ENCODE measurements at places on chromosomes 2 and 18.
A peak's percentile ranks its signal among the peaks of the same experiment; 100 is the strongest.

GRCh38 chr2:106038601-106039375 is 155.3 kb downstream of the UXS1 start:
- no peak for DNase-seq

DNA sequence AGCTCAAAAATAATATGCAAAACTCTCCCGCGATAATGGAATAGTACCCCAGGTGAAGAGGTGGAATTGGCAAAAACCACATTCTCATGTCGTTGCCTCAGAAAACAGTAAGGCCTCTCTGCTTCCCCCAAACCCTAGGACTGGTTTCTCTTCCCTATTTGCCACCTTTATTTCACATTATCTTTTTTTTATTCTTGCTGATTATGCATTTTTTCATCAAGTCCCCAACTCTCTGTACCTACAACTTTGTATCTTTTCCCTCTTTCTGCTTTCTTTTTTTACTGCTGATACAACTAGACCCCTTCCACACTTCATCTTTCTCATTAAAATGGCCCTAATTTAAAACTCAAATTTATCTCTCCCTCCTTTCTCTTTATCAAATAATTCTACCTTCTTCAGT is 1472.2 kb downstream of the SUCLG1 start:
- no peak for DNase-seq

DNA sequence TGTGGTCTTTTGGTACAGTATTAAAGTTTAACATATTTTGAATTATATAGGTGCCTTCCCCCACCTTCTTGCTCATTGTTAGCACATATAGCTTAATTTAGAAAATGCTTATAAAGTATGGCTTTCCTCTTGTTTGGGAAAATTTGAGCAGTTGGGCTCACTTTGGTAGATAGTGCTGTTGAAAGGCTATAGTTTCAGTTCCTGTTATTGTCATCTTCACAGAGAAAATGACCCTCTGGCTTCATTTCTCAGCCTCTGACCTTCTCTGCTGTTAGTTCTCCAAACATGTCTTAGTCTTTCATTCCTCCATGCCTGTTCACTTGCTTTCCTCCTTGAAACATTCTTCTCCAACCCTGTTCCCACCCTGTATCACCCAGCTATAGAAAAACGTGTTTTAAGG is 200.6 kb downstream of the WDR7 start:
- DNase-seq, result no peak

DNA sequence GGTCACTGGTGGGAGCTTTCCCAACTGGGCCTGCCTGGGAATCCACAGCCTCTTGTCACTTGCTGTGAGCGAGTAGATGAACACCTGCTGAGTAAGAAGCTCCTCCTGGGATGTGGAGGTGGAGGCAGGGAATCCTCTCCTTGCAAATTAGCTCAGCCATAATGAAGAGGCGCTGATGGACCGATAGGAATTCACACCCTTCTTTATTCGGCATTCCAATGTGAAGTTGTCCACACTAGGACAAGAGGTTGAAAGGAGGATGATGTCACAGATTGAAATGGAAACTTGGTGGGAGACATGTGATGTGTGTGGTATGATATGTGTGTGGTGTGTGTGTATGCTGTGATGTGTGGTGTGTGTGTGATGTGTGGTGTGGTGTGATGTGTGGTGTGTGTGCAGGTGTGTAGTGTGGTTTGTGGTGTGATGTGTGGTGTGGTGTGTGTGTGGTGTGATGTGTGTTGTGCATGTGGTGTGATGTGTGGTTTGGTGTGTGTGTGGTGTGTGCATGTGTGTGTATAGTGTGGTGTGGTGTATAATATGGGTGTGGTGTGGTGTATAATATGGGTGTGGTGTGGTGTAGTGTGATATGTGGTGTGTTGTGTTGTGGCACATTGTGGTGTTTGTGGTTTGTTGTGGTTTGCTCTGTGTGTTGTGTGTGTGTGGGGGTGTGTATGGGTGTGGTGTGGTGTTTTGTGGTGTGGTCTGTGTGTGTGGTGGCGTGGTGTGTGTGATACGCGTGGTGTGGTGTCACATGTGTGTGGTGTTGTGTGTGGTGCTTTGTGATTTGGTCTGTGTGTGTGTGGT is 216.4 kb downstream of the BCL2 start:
- DNase-seq, result no peak

DNA sequence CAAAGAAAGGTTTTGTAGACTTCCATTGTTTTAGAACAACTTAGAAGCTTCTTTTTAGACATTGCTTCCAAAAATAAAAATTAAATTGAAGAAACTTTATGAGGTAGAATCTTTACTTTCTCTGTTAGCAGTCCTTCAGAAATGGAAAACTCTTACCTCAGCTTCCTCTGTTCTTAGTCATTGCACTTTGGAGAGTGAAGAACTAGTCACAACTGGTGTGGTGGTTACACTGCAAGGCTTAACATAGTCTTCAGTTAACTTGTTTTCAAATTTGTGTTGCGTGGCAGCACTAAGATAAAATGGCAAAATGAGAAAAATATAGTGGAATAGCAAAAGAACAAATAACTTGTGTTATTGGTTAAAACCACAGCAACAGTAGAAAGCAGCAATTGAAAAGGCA is 332.6 kb downstream of the KIAA1328 start:
- peak; percentile 7 for DNase-seq

DNA sequence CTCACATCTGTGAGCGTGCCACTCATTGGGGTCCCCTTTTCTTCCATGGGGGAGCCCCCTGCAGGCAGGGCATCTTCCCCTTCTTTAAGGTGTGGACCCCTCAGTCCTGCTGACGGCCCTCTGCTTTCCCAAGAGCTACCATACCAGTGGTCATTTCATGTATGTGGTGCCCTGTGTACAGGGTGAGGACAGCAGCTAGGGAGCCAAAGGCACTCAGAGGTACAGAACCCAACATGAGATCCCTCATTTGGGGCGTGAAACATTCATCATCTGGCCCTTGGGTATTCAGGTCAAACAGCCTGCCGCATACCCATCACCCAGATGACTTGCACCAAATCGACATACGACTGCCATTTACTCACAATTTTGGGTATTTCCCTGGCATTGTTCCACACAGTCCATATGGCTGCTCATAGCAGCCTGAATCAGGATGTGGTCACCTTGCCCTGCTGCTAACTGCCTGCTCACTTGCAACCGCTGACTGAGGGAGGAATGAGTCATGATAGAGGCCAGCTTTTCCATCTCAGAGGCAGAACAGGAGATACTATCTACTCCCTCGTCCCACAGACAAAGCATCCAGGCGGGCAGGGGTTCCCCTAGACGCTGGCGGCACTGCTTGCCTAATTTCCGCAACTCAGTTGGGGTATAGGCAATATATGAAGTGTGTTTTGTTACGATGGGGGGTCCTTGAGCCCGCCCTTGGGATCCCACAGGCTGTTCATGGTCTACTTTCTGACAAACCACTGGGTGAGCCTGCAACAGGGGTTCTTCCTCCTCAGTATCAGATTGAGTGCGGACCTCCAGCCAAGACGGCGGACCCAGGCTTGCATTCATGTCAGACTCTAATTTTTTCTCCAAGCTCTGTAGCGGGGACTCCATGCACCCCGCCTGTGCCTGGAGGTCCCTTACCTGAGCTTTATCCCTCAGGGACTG is 228.6 kb downstream of the SATB2 start:
- DNase-seq, result peak; percentile 86

GRCh38 chr18:3356614-3357013 is 93.4 kb upstream of the TGIF1 start:
- DNase-seq, result peak; percentile 18

- DNase-seq, result no peak
These were observed 35.0 kb downstream of the PIKFYVE start for GRCh38 chr2:208300847-208301618.

GRCh38 chr2:69994166-69994565 is 32.7 kb upstream of the ASPRV1 start:
- no peak for DNase-seq

DNA sequence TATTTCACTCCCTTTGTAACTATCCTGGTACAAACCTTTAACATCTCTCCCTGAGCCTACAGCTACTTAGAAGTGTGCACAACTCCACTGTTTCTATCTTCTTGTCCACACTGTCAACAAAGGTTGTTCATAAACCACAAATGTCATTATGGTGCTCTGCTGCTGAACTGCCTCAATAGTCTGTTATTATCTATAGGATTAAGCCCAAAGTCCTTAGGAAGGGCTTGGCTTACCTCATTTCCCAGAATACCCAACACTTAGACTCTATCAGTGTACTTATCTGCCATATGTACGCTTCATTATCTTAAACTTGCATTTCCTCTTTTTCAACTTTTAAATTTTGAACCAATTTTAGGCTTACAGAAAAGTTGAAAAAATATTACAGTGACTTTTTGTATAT is 94.2 kb downstream of the HNMT start:
- no peak for DNase-seq

DNA sequence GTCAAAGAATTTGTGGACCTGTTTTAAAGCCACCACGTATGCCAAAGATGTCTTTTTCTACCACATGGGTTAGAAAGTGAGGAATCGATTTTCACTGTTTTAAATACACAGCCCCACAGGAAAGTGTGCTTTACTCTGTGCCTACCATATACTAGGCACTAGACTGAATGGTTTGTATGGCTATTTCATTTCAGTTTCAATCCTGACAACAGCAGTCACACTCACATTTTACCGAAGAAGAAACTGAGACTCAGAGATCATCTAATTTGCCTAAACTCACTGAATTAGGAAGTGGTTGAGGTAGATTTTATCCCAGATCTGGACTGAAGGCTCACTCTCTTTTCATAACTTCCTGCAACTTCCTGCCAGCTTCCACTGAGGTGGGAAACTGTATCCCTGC is 176.4 kb downstream of the ALK start:
- DNase-seq, result no peak

DNA sequence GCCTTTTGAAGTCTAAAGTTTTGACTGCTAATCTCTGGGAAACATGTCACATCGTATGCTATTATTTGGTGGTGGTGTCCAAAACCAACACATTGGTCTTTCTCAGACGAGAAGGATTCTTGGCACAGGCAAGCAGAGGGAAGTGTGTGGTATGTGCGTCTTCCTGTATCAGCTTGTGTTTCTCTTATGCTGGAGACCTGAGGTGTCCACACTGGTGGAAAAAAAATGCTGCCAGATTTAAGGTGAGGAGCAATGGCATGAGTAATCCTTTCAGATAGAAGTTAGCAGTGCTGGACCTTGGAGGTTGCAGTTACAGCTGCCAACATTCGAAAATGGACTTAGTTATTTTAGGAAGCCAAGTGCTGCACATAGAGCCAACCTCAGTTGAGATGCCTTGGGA is 11.7 kb upstream of the FHL2 start:
- no peak for DNase-seq

- no peak for DNase-seq
These were observed 9.1 kb downstream of the SMIM21 start for GRCh38 chr18:75418293-75419005.

GRCh38 chr2:11498543-11499034 is 32.6 kb upstream of the E2F6 start:
- peak; percentile 58 for DNase-seq

DNA sequence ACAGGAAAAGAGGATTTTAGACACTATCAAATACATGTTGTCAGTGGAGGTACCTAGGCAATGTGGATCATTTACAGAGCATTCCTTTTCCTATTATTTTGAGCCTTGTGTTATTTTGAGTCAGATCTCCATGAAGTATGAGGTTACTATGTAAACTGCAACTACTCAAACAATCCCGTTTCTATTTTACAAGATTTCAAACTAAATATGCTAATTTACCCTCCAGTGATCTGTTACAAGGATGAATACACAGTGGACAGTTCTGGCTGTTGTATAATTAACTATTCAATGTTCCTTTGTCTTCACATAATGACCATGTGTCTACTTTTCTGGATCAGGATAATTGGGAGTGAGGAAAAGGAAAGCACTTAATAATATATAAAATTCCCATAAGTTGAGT is 4.6 kb downstream of the HOXD1 start:
- DNase-seq, result no peak

DNA sequence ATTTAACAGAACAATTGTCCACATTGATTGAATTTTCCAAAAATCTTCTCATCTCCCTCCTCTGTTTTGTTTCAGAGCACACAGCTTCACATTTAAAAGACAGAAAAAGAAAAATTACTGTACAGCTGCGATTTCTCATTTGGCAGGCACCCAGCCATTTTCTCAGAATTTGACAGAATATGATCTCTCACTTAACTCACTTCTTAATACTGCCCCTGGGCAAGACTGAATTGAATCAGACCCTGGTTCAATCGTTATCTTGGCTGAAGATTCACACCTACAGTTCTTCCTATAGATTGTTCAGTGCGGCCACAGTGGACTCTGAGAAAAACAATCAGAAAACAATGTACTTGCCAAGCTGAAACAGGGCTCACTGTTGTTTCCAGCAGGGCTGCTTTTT is 90.2 kb upstream of the LHCGR start:
- DNase-seq, result no peak

GRCh38 chr18:67509741-67510391 is 6.7 kb downstream of the DSEL start:
- no peak for DNase-seq

GRCh38 chr18:32271672-32272208 is 81.9 kb downstream of the MEP1B start:
- peak; percentile 43 for DNase-seq

DNA sequence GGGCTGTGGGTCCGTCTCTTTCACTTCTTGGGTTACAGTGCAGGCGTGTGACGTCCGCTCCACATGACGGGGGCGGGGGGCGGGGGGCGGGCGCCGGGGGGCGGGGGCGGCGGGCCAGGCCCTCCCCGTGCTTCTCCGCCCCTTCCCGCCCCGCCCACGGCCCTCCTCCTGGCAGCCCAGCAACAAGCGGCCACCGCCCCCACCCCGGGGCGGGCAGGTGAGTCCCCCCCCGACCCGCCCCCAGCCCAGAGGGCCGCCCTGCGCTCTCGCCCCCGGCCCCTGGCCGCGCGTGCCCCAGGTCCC is 3.6 kb downstream of the ZNF516 start:
- peak; percentile 66 for DNase-seq

- DNase-seq, result no peak
These were observed 171.8 kb downstream of the ASXL3 start for GRCh38 chr18:33749834-33750233.

- peak; percentile 55 for DNase-seq
These were observed 42.1 kb upstream of the TAF1B start for GRCh38 chr2:9800975-9801726.

GRCh38 chr2:230929381-230930148 is 4.5 kb upstream of the GPR55 start:
- no peak for DNase-seq

DNA sequence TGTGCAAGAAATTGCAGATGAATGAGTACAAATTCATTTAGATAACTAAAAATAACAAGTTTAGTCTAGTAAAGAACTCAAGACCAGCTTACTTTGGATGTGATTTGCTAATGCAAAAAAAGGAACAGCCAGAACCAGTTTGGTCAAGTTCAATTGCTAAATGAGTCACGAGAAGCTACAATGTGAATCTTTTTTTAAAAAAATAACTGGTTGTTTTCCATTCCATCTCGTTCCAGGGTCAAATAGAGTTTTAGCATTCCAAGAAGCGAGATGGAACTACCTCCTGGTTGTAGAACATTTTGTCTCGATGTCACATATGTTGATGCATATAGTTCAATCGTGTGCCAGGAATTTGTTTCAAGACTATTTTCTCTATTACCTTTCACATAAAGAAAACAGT is 65.0 kb upstream of the IKZF2 start:
- DNase-seq, result no peak

DNA sequence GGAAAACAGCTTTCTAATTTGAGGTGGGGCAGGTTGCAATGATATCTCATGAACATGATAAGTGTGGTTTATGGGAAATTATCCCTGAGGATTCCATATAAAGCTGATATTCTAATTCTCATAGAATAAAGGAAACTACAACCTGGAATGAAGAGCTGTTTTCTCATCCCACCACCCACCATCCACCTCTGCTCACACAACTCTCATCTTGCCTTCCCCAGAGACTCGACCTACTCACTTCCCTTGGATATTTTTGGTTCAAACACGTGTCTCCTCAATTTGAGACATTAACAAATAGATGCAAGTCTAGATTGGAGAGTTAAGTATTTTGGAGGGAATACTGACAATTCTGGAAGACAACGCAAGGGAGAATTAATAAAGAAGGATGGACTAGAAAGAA is 490.9 kb downstream of the TMEM182 start:
- DNase-seq, result no peak
